Fibroblast of skin of right biceps (primary cell): ENCODE measurements at places on chromosomes 12 and 14.

DNA sequence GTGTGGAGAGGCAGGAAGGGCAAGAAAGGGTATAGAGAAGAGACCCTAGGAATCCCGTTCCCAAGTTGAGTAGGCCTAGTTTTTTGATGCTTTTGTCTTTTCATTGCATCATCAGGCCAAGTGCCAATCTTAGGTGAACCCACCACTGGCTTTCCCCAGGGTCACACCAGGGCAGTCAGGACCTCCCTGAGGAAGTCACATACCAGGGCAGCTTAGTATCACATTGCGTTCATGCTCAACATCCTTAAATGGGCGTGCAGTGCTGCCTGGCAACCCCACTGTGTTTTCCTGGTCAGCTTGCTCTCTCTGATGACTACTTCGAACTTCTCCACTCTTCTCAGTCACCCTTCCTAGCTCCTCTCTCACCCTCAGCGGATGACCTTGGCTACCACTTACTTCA is 9.0 kb downstream of the ASIC1 start:
- DNase-seq = peak; percentile 92

DNA sequence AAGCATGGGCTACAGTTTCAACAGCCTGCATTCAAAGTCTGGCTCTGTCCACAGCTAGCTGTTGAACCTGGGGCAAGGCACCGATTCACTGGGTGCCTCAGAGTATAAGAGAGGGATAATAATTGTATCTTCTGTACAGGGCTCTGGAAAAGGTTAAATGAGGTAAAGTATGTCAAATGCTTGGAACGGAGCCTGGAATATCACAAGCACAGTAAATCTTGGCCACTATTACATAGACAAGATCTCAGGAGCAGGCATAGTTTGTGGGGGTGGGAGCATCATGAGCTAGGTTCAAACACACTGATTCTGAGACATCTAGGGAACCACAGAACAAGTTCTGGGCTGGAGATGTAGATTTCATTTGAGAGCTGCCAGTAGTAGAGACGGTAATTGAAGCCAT is 203.7 kb upstream of the NUDT4 start:
- peak; percentile 93 for DNase-seq

- no peak for DNase-seq
These were observed 375.1 kb upstream of the DDHD1 start for GRCh38 chr14:53528185-53528671.

- no peak for DNase-seq
These were observed 9.6 kb upstream of the NPFF start for GRCh38 chr12:53516758-53517455.

DNA sequence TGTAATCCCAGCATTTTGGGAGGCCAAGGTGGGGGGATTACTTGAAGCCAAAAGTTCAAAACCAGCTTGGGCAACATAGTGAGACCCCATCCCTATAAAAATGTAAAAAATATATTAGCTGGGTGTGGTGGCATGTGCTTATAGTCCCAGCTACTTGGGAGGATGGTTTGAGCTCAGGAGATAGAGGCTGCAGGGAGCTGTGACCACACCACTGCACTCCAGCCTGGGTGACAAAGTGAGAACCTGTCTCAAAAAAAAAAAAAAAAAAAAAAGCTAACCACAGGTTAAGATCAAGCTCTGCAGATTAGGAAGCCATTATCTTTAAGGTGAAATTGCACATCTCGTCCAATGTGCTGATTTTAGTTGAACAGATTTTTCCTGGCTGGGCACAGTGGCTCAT is 23.7 kb upstream of the CERS5 start:
- no peak for DNase-seq

DNA sequence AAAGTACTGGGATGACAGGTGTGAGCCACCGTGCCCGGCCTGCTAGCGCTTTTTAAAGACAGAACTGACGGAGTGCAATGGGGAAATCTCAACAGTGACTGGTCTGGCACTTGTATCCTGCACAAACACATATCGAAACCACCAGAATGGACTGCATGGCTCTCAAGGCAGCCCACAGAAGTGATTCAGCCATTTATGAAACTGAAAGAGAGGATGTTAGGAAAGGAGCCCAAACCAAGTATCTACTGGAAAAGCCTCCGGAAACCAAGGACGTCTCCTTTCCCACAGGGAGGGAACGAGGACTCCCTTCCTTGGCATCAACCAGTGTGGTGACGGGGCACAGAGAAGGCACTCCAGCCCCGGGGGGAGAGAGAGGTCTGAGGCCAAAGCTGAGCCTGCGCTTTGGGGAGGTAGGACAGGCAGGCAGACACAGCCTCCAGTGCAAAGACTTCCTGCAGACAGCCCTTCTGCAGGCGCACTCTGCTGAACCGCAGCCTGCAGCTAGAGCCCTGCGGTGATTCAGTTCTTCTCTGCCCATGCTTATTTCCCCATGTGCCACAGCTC is 16.5 kb downstream of the SLC15A4 start:
- no peak for DNase-seq

DNA sequence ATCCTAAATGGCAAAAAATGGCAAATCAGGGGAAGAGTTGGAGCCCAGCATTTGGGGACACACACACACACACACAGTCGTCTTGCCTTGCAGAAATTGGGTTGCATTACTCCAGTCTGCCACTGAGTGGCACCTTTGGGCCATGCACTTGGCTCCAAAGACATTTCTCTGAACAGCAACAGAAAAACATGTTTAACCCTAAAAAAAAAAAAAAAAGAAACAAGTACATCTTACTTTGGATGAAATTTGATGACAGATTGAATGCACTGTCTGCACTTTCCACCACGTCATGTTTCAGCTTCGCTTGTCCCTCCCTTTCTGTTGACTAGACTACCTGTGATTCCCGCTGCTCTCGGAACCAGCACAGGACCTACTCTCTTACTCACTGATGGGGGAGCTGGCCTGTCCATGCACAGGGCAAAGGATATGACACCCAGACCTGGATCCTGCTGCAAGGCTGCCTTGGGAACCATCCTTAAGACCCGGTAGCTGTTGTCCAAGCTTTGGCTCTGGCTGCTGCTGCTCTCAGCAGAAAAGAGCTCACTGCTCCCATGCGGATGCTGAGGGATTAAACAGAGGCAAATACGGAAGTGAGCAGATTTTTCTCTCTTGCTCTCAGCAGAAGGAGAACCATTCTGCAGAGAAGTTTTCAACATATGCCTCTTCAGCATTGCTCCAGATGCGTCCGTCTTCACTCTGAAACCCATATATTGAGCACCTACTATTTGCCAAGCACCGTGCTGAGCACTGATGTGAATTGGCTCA is 376.8 kb downstream of the DPF3 start:
- peak; percentile 86 for DNase-seq

DNA sequence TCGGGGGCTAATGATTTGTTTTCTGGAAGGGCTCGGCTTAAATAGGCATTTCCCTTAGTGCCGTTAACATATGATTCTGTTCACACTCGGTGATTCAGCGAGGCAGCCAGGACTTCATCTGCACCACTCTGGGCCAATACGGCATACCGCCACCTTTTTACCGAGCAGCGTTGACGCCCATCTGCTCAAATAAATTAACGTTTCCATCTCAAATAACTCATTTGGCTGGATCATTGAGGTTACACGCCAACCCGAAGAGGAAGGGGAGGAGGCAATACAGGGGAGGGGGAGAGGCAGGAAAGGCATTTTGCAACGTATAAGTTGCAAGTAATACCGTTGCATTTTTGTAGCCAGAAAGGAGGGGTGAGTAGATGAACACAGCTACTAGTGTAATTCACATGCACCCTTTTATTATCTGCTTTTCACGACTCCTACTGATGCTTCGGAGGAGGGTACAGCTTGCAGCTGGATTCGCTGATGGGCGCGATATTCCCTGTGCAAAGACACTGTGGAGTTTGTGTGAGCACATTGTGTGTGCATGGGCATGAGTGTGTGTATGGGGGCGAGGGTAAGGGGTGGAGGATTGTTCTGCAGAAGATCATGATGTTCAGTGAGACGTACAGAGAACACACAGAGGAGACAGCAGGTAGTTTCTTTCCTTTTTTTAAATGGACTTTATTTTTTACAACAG is 45.9 kb downstream of the MAP1LC3B2 start:
- peak; percentile 64 for DNase-seq
